Stimulated activated CD8-positive, alpha-beta memory T cell treated with anti-CD3 and anti-CD28 coated beads, Interleukin-2, amount 100 ng/mL, for 1 hour (primary cell): ENCODE measurements at places on chromosomes 7 and 10.

- no peak for DNase-seq
These were observed 12.9 kb downstream of the CPED1 start for GRCh38 chr7:121001234-121001906.

DNA sequence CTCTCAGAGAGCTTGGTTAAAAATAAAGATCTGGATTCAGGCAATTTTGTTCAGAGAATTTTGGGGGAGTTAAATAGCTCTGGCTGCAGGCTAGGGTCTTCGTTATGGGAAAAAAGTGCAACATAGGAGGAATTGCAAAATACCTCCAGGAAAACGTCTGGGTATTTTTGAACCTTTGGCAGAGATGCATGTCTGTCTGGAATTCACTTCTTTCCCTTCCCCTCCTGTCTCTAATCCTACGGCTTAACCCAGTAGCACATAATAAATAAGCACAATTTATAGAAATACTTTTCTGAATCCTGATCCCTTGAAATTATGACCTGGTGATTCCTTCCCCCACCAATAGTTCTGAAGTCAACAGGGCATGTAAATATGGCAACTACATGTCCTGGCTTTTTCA is 19.3 kb upstream of the NUP205 start:
- no peak for DNase-seq

- no peak for DNase-seq
These were observed 543.6 kb upstream of the GALNT17 start for GRCh38 chr7:70588191-70588921.

- DNase-seq: no peak
These were observed 215.9 kb downstream of the MDFIC start for GRCh38 chr7:115137816-115138215.

DNA sequence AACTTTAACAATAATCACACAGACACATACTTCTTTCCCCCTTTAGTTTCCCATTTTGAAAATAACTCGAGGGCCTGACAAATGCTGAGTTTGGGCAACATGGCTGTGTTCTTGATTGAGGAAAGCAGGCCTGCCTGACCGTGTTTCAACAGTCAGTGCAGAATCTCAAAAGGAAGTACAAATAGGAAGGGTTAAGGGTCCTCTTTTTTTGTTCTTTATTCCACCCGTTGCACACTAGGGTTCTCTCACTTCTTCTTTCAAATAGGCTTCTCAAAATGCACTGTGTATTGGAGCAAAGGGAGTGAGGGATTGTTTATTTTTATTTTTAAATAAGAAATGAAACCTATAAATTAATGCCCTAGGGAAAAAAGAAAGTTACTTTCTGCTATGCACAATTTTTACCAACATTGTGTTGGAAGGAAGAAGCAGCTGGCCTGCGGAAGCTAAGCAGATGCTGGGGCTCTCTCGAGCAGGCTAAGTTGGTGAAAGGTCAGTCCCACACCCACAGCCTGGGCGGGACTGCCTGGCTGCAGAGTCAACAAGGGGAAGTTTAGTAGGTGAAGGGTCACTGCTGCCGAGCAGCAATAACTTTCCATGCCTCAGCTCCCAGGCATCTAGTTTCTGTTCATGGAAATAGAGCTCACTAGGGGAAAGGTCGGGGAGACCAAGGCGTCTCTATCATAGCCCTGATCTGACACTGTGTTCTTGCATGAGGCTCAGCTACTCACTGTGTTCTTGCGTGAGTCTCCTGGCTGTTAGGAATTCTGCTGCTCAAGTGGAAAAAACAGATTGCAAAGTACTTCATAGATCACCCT is 12.2 kb upstream of the PDK4 start:
- no peak for DNase-seq

DNA sequence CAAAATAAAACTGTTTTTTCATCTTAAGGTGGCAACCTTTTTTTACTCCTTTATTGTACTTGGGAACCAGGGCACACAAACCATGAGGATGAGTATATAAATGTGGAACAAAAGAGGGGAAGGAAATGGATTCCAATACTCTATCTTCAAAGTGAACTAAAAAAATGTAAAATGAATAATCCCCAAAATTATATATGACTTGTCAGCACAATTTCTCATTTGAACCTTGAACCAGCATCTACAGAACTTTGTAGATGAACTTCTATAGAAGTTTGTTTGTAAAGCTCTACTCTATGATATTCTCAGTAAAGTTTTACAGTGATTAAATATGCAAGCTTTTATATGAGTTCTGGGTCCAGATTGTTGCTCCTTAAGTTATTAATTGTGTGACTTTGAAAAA is 218.2 kb upstream of the ETV1 start:
- no peak for DNase-seq

- no peak for DNase-seq
These were observed 32.9 kb downstream of the ICA1 start for GRCh38 chr7:8228766-8229674.

- DNase-seq: no peak
These were observed 12.7 kb downstream of the ZSWIM8 start for GRCh38 chr10:73798087-73798486.

- no peak for DNase-seq
These were observed 153.5 kb upstream of the C7orf33 start for GRCh38 chr7:148437043-148437442.

- no peak for DNase-seq
These were observed 47.2 kb upstream of the NRP1 start for GRCh38 chr10:33381451-33382215.

DNA sequence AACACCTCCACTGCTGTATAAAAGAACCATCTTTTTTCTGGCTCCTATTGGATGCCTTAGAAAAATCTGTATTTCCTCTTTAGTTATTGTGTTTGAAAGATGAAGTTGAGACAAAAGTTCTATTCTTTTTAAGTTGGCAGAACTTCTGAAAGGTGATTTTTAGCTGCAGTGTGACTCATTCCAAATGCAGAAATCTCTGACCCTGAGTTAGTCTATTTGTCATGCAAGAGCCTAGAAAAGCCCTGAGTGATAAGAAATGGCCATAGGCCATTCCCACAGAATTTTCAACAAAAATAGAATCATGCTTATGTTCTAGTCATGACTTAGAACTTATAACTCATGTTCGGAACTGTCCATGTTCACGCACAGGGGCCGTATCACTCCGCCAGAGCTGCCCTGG is 89.1 kb downstream of the EGFR start:
- DNase-seq: no peak

GRCh38 chr10:100728928-100729861 is 16.2 kb upstream of the PAX2 start:
- DNase-seq: no peak

- DNase-seq: no peak
These were observed 232.0 kb upstream of the CELF2 start for GRCh38 chr10:10785627-10786026.

GRCh38 chr10:88386821-88387773 is 196.0 kb downstream of the RNLS start:
- DNase-seq: no peak

- DNase-seq: no peak
These were observed 24.5 kb downstream of the XPNPEP1 start for GRCh38 chr10:109898666-109899355.

GRCh38 chr10:63769367-63769766 is 248.2 kb downstream of the REEP3 start:
- no peak for DNase-seq

GRCh38 chr7:5704534-5704922 is 76.9 kb downstream of the RNF216 start:
- DNase-seq: peak; percentile 49

DNA sequence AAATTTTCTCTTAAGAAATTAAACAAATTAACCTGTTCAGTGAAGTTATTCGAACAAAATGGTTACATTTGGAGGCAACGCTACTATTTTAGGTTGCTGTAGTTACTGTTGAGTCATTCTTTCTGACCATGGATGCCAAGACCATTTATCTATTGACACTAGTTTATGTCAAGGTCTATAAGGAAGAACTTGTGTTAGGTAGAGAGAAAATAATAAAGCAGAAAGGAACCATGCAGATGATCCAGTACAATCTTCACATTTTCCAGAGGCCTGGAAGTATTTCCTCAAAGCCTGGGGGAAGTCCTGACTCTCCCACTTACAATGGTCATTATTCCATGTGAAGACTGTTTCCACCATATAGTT is 608.0 kb upstream of the GALNT17 start:
- no peak for DNase-seq

GRCh38 chr7:94368371-94368791 is 26.3 kb upstream of the COL1A2 start:
- DNase-seq: no peak

DNA sequence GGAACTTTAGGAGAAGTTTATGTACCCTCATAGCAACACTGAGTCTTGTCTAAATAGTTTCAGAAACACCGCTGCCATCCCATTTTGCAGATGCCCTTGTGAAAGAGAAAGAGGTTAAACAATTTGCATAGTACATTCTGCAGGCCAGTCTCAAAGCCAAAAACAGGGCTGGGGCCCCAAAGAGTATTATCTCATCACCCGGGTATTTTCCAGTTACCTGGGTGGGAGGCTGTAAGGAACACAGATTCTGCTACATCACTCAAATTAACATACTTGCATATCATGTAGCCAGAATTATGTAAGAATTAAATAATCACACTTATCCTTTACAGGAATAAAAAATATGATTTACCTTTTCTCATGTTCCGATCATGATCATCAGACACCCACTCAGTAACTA is 3.1 kb upstream of the FAM171A1 start:
- DNase-seq: no peak

DNA sequence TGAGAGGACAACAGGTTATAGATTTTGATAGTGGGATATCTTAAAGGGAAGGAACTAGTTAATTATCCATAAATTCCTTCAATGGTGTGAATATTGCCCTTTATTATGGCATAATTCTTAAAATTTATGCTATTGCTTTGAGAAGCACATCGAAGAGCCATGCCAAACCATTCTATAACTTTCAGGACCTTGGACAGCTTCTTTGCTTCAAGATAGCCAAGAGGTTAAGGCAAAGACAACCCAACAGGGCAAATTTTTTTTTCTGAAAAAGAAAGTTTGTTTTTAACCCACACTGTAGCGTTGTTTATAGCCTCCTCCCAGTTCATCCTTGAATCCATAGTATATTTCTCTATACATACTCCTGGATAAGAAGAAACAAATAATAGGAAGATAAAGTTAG is 103.2 kb downstream of the NRG3 start:
- DNase-seq: no peak

DNA sequence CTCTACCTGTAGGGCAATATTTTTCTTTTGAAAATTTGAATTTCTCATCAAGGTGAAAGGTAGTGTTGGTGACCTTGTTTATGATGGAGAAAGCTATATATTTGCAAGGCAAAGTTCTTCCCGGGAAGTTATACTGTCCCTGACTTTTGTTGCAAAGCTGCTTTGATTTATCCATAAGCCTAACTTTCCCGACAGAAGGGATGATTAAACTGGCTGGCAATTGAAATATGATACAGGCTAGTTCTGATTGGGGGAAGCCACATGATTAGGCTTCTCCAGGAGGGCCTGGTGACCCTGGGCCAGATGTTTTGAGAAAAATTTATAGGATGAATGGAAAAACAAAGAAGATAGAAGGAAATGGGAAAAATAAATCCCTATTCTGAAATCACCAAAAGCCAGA is 215.5 kb downstream of the ACTR3B start:
- DNase-seq: no peak

- DNase-seq: no peak
These were observed 148.7 kb upstream of the GPR26 start for GRCh38 chr10:123517426-123517825.

DNA sequence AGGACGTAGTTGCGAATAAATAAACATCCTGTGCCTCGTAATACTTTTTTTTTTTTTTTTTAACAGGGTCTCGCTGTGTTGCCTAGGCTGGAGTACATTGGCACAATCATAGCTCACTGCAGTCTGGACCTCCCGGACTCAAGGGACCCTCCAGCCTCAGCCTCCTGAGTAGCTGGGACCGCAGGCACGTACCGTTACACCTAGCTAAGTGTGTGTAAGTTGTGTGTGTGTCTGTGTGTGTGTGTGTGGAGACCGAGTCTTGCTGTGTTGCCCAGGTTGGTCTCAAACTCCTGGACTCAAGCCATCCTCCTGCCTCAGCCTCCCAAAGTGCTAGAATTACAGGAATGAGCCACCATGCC is 573 bp upstream of the PON2 start:
- DNase-seq: no peak

DNA sequence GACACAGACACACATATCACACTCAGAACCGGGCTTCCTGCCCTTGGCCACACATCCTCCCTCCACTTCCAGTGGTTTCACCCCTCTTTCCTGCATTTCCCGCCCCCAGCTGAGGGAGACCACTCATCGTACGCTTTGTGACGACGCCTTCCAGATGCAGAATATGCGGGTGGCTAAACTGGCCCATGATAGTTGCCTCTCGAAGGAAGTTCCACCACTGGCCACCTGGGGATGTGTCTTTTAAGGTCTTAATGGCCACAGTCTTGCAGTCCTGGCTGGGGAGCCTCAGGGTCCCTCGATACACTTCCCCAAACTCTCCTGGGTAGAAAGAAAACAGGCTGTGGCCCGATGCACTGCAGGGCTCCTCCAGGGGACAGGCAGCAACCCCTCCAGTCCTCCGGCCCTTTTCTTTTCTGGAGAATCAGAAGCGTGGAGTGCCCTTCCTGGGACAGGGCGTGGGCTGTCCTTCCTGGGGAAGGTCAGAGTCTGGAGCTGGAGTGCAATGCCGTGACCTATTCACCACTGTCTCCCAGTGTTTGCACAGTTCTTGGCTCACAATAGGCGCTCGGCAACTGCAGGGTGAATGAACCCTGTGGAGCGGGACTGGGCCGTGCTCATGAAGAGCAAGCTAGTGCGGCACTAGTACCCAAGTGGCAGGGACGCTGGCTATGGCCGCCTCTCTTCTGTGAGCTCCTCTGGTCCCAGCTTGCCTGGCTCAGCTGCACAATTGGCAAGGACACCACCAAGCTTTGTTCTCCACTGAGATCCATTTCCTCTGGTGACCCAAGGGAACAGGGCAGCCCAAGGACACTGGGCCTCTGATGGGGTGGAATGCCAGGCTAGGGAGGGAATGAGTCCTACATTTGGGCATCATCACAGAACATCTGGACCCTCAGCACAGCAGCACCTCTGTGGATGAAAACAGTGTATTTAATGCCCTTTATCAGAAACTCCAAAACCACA is 13.2 kb downstream of the EPHA1 start:
- no peak for DNase-seq

DNA sequence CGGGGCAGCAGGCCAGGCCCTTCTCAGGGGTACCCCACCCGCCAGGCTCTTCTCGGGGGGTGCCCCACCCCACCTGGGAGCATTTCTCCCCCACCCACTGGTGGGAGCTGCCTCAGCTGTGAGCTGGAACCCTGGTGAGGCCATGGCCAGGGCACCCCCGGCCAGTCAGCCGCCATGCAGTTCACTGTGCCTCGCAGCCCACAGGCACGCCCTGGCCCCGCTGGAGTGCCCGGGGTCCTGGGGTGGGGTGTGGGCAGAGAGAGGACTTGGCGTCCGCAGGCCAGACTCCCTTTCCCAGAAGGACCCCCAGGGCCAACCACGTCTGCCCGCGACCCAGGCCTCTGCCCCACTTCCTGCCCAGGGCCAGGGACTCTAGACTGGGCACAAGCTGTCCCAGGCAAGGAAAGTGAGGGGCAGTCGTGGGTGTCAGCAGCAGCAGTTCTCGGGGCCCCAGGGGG is 13.1 kb downstream of the DPYSL4 start:
- no peak for DNase-seq

GRCh38 chr10:78528749-78529204 is 495.1 kb downstream of the RPS24 start:
- no peak for DNase-seq

GRCh38 chr7:157269341-157270059 is 67.3 kb upstream of the DNAJB6 start:
- DNase-seq: no peak
